ENCODE measurements at places on chromosomes 3 and 15. TPM values are rescaled to one million over a fixed set of nuclear protein-coding genes. Genes with fewer than 3 reads are reported as not detected.

DNA sequence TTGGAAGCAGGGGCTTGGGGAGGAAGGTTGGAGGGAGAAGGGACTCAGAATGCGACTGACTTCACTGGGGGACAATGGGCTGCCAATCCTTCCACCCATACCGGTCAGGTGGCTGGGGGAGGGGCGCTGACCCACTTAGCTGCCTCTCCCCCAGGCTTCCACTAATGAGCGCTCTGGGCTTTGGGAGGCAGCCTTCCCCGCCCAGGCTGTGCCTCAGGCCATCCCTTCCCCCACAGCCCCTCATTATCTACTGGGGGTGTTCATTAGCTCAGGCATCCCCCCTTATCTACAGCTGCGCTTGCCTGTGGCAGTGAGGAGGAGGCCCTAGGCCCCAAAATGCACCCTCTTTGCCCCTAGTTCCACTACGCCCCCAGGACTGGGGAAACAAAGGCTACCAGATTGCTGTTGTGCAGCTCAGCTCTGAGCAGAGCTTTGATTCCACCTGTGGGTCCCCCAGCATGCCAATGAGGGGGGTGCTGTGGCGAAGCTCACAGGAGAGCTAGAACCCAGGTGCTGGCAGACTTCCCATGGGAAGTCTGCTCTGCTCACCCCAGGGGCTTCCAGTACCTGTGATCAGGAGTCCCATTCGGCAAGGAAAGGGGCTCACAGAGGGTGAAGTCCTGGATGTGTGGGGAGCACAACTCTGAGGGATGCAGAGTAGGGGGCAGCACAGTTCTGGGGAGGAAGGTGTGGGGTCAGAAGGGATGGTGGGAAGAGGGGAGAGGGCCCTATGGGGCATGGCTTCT lies 29.4 kb upstream of the SEMA3F start:
- DNase-seq = no peak

MAGI1 gene
- polyA plus RNA-seq = 32.7 TPM

DNA sequence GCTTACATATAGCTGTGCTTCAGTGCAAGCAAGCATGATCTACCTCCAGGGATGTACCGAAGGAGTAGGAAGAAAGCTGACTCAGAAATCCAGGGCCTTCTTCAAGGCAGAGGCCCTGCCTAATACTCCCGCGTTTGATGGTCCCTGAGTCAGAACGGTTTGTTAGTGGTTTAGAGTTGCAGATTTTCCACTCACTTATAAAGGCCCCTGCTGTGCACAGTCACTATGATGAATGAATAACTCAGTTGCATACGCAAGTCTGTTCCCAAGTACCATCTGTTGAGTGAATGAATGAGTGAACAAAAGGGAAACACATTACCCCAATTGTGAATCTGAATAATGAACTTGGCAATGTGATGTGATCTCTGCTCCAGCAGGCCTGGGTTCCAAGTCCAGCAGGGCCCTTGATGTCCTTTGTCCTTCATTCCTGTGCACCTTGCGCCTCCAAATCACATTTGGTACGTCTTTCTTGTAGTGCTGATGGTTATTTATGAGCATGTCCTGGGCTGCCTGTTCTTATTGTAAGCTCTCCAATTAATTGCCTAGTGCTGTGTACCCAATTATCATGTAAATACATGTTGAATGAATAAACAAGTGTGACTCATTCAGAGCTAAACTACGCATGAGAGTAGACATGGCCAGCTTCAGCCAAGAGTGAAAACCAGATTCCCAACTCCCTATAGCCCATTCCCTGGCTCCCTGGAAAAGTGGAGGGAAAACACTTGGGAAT lies 85.3 kb upstream of the LIMD1 start:
- DNase-seq = no peak

- no peak for DNase-seq
Observed at GRCh38 chr3:64599651-64600050, 88.1 kb downstream of the ADAMTS9 start.

GRCh38 chr15:38231436-38231835 lies 21.2 kb upstream of the SPRED1 start:
- no peak for DNase-seq

Data from left kidney (tissue), 8 donors.